ENCODE measurements at places on chromosomes 4 and X.

- no peak for DNase-seq
Observed at GRCh38 chrX:69066021-69066757, 99.1 kb downstream of the PJA1 start.

DNA sequence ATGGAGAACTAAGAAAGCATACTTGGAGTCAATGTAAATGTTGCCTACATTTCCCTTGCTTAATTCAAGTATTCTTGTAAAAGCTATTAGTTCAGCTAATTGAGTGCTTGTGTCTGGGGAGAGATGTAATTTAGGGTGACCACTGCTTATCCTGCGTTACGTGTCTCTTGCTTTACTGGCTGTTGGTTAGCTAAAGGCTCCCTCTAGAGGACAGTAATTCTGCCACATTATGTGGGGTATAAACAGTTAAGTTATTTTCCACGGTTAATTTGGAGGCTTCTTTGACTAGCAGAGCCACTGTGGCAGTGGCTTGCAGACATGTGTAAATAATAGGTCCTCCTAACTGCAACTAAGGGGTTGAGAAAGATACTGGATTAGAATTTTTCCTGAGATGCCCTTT lies 25.3 kb upstream of the NAF1 start:
- no peak for DNase-seq

- no peak for DNase-seq
Observed at GRCh38 chrX:2430265-2430825, 70.4 kb downstream of the DHRSX start.

DNA sequence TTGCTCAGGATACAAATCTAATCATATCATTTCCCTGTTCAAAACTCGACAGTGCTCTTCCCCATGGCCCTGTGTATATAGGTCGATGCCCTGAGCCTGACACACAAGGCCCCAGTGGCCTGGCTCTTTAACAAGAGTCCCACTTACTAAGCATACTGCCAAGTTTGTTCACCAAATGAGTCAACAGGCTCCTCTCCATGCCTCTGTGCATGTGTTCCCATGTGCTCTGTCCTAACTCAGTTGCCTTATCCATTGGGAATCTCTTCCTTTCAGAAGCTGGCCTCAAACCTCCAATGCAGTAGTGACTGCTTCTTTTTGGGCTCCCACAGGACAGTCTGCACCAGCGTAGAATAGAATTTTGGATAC lies 18.9 kb upstream of the CXCR3 start:
- DNase-seq: no peak

DNA sequence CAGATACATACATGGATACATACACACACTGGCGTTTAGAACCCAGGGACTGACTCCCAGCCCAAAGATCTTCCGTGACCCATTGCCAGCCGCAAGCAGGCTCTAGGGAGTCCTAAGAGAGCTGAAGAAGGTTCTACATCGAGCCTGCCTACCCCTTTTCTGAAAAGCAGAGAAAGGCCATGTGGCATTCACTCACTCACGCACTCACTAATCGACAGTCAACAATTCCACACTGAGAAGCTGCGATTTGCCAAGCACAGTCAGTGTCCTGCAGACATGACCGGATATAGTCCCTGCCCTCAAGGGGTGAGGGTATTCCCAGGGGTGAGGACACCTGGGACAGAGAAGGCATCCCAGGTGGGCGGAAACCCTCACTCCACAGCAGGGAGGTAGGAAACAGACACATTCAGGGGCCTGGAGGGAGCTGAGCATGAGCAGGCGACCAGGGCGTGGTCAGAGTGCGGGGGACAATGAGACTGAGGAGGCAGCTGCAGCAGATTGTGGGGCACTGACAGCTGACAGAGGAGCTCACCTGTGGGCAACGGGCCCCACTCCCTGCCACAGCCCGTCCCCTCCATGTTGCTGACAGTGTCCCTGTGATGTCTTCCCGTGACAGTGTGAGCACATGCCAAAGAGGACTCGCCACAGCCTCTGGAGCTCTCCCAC lies 13.2 kb upstream of the MAN2B2 start:
- DNase-seq: no peak

DNA sequence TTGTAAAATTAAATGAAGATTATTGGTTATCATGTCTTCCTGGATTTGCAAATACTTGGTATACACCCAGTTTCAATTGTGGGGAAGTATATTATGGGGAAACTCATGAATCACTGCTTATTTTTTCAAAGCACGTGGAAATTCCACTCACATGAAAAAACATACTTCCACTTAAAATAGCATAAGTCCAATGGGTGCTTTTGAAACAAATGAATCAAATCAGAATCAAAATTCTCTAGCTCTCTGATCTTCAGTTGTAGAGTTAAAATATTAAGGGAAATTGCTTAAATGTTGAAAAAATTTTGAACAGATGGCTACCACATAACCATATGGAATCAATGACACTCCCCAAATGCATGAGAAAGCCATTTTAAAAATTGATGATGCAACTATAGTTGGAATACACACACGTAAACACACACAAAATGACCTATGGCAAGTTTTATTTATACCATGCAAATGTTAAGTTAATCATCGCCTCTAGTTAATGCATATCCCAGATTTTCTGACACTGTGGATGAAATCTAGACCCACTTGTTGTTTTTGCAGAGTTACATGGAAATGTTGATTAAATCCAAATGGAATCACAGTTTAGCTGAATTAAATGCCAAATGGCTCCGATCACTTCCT lies 93.2 kb downstream of the ARSF start:
- no peak for DNase-seq

DNA sequence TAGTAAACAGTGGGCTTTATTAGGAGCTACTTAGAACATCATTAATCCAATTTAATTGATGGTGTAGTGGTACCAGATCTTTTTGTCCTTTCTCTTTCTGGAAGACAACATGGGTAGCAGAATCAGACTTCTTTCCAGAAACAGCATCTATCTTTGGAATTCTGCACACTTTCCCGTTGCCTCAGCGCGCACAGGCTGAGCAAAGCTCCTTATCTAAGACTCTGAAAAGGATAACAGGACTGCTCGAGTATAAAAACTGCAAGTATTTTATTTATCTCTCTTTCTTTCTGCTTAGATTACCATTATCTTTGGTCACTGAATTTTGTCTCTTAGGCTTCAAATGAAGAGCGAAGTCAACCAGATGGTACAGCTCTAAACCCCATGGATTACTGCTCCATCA lies 191.7 kb downstream of the DHX15 start:
- DNase-seq: no peak

DNA sequence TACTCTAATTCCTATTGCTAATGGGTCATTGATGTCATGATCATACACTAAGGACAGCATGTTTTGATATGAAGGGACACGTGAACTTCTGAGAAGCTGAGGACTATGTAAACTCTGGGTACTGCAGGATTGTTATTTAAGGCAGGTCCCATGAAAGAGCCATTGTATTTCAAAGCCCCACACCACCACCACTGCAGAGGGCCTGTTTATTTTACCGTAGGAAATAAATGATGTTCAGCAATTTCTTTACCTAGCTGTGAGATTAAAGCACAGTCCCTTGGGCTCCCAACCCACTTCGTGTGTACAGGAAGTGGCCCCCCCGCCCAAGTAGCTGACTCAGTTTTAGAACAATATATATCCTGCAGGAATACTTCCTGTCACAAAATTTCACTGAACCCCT lies 89.8 kb upstream of the ACSL4 start:
- no peak for DNase-seq

- DNase-seq: no peak
Observed at GRCh38 chr4:149914119-149915115, 98.8 kb upstream of the IQCM start.

DNA sequence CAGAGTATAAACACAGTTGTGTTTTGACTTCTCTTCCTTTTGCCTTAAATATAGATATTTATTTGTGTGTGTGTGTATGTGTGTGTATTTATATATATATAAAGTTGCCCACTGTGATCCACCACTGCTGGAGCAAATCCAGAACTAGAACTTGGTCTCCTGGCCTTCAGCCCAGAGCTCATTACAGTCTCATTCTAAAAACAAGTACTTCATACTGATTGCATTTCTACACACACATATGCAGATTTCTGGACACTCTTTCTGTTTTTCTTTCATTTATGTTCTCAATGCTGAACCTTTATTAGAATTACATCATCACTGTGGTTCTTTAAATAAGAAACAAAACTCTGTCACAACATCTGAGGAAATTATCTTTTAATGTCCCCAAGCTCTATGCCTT lies 381 bp downstream of the TXK start:
- no peak for DNase-seq

DNA sequence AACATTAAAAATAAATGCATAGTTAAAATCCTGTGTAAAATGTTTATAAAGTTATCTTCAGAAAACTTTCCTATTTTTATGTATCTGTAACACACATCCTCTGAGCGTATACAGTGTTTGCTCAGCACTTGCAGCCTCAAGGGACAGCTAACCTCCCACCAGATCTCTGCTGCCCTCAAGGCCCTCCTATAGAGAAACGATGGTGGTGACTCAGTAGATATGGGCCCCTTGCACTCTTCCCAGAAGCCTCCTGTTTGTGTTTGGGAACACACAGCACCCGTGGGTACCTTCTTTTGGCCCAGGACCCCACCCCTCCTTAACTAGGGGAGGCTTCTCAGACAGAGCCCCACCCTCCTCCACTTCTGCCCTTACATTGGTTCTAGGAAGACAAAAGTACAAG lies 26.7 kb downstream of the PJA1 start:
- DNase-seq: no peak

DNA sequence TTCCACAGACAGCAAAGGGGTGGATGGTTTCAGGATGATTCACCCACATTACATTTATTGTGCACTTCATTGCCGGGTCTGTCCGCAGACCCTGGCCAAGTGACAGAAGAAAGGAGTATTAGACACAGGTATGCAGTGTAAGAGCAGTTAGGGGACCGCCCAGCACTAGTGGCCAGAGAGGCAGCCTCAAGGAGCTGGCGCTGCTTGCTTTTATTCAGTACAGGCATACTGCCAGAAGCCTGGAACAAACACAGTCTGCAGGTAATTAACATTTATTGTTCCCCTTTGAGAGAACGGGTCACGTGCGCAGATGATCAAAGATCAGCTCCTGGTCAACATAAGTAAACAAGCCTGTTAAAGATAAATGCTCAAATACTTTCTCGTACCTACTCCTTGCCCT lies 1639.0 kb upstream of the IGFBP7 start:
- DNase-seq: no peak

DNA sequence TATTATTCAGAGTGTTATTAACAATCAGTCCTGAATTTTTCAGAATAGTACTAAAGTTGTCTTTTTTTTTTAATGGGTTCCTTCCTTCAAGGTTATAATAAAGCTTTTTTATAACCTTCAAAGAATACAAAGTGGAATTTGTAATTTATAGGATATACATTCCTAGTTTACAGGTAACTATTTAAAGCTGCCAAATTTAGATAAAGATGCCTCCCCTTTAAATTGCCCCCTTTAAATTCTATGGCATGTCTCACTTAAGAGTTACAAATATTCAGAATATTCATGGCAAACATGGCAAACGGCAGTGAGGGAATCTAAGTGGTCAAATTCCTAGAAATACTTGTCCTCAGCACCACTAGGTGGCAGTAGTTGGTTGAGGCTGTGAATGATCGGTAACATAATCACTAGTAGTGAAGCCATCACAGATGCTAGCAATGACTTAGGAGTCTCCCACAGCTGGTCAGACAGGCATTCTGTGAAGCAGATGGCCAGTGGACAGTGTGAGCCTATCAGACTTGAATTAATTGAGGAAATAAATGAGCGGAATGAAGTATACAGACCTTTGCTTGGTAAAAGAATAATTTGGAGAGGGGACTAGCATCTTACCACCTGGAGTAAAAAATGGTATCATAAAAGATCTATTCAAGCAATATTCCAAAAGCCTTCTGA lies 86.4 kb downstream of the CBR4 start:
- DNase-seq: no peak

DNA sequence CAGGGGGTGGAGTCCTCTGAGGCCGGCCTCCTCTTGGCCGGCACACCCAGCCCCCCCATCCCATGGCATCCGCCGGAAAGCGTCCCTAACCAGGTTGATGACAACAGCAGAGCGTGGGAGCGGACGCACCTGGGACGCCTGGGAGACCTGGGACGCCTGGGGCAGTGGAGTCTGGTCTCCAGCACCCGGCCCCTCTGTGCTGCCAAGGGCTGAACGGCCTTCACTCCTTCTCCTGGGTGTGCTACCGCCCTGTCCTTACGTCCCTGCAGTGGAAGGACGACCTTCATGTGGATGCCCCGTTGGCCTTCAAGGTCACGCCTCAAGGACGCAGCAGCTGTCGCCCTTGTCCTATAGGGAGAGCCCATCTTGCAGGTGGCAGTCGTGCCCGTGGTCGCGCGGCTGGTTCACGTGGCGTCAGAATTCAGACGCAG lies 26.9 kb downstream of the NKX1-1 start:
- no peak for DNase-seq

GRCh38 chrX:108312957-108313356 lies 125.3 kb downstream of the COL4A6 start:
- peak; percentile 0 for DNase-seq

DNA sequence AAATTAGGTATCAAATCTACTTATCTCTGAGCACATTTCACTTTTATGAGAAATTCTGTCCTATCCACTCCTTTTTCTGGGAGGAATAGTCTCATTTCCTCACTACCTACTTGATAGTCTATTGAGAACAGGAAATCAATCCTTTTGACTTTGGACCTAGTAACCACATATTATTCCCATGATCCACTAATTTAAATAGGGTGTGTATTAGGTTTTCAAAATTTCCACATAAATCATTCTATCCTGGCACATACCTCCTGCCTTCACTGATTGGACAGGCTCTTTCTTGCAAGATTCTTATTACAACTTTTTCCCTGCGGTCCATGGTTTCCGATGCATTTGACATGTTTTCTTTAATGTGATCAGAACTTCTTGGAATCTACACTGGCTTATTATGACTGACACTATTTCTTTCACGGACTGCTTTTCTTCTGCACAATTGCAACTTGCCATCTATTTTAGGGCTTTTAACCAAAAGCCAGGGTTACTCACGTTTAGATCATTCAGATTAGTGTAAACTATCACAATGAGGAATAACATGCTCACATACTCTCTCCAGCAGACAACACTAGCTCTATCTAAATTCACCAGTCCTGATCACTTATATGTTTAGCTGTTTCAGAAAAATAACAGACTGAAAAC lies 419.9 kb upstream of the SLIT2 start:
- DNase-seq: no peak

DNA sequence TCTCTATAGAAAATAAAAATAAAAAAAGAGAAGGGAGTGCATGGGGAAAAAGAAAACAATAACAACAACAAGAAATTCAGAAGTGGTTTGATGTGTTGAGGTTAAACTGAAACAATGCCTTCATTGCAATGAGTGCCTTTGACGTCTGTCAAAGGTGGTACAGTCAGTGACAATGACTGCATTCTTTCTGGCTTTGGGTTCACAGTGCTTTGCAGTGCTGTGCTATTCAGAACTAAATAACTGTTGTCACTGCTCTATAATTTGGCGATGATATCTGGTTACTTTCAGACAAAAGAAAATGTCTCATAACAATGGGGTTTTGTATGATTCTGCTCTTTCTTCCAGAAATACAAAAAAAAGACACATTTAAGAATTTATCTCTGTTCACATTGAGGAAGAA lies 488.6 kb upstream of the MAGEB2 start:
- no peak for DNase-seq

- DNase-seq: no peak
Observed at GRCh38 chr4:1356181-1356998, 9.4 kb downstream of the UVSSA start.

GRCh38 chr4:124203613-124204238 lies 508.8 kb downstream of the ANKRD50 start:
- DNase-seq: no peak

Measured in GOT3 (cell line).